NCI-H345 (cell line): ENCODE measurements at places on chromosomes 6 and 20.

DNA sequence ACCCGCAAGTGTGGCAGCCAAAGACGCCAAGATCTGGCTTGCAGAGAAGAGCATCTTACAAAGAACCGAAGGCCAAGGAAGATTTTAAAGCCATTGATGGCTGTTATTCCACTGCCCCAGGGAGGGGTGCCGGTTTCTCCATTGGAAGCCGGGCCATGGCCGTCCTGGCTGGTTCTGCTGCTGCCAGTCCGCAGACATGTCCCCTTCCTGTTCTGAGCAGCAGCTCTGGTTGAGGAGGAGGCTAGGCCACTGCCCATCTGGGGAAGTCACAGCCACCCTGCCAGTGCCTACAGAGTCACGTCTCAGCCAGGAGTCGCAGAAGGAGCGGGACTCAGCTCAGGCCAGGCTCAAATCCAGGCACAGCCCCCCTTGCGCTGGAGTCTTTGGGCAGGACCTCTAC, 42.6 kb upstream of the MRGBP start:
- DNase-seq: no peak

- DNase-seq: no peak
Measured at GRCh38 chr6:138550346-138550767, 51.1 kb upstream of the NHSL1 start.

DNA sequence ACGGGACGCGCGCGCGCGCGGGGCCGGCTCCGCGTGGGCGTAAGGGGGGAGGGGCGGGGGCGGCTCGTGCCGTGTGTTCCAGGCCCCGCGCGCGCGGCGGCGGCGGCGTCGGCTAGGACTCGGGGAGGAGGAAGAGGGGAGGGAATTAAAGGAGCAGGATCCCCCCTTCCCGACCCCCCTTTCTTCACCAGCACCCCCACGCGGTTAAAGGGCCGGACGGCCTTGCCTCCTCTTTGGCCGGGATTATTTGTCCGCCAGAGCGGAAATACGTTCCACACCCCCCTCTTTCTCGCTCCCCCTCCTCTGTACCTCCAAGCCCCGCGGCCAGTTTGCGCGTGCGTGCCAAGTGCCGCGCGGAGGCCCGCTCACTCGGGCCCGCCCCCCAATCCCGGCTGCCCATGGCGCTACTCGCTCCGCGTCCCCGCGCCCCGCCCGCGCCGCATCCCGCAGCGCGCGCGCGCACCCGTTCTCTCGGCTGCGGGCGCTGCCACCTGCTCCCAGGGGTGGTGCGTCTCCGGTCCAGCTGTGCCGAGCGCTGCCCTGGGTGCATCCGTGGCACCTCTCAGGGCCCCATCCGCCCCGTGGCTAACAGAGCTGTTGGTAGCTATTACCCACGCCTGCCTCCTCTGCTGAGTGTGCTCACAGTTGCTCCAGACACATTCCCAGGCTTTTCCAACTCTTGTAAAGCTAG, at the start of gene ZBTB12:
ZBTB12 (minus strand) TSS at position 134 of the 691 bp plus-strand sequence. CDS start 781 bp downstream, outside the sequence.
- DNase-seq: peak; percentile 97

DNA sequence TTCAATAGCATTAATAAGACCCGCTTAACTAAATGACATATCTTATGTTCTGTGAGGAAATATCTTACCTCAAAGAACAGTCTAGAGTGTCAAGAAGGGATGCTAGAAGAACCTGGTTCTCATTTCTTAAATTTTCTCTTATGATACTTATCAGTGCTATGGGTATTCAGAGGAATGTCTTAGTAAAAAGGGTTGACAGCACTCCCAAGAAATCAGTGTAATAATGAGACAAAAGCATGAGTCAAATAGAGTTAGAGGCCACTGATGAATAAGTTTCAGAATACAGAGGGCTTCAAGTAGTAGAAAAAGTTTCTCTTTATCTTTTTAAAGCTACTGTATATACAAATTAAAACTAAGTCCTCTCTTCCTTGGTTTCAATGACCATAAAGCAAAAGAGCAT, 242.8 kb downstream of the GJA1 start:
- no peak for DNase-seq

GRCh38 chr6:69338431-69339162, 458.2 kb downstream of the LMBRD1 start:
- no peak for DNase-seq

GRCh38 chr6:158826819-158827501, 7.8 kb upstream of the EZR start:
- no peak for DNase-seq
